ENCODE measurements at places on chromosomes 13 and 19.

- DNase-seq = no peak
Measured at GRCh38 chr13:48403151-48403631, 9.7 kb downstream of the LPAR6 start.

DNA sequence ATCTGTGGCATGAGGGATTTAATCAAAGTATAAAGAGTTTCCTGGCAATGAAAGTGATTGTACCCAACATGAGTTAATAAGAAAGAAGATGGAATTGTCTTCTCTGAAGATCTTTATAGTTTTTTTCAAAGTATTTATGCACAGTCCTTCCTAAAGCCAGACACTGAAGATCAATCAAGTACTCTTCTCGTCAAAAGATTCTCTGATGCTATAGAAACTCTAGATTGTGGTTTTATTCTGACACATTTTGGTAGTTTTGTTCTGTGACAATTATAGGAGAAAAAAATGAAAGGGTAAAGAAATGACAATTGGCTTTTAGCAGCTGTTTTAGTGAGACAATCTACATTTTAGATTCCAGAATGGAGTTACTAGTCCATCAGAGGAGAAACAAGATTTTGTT, 10.4 kb upstream of the ENOX1 start:
- DNase-seq = no peak

DNA sequence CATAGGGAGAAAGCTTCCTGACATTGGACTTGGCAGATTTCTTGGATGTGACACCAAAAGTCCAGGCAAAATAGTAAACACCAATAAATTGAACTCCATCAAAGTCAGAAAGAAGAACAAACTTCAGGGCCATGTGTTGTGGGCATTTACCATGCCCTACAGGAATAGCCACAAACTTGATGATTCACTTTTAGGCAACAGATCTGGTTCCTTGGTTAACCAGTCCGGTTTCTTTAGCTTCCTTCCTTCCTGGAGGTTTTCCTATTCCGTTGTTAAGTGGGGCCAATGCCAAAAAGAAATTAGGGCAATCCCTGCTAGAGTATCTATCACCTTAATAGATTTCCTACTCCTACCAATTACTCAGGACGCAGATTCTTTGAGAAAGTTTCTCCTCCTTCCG, 25.2 kb downstream of the IGFL1 start:
- no peak for DNase-seq

- no peak for DNase-seq
Measured at GRCh38 chr13:39297664-39298171, 259.5 kb downstream of the NHLRC3 start.

DNA sequence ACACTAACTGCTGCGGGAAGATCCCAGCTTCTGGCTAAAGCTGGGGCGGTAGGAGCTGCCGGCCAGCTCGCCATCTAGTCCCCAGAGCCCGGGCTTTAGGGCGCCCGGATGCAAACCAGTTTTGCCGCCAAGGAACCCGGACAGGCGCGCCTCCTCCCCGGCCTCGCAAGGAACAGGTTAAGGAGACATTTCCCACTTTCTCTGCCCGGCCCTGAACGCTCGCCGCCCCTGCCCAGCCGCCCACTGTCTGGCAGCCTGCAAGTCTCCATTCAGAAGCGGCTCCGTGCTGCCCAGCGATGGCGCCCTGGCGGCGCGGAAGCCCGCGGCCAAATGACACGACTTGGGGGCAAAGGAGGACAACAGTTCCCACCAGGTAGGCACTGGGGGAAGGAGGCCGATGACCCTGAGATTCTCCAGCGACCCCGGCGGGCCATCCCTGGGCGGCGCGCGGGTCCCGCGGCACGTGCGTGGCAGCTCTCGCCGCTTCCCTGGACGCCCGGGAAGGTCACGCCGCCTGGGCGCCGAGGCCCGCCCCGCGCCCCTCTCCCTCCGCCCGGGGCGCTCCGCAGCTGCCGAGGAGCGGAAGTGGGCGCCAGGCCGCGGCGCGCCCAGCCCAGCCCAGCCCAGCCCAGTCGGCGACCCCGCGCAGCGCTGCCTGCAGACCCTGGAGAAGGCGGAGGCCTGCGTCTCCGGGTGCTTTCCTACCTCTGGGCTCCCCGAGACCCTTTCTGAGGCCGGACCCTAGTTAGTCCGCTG, 42.2 kb upstream of the HNRNPA1L2 start:
- DNase-seq = no peak

DNA sequence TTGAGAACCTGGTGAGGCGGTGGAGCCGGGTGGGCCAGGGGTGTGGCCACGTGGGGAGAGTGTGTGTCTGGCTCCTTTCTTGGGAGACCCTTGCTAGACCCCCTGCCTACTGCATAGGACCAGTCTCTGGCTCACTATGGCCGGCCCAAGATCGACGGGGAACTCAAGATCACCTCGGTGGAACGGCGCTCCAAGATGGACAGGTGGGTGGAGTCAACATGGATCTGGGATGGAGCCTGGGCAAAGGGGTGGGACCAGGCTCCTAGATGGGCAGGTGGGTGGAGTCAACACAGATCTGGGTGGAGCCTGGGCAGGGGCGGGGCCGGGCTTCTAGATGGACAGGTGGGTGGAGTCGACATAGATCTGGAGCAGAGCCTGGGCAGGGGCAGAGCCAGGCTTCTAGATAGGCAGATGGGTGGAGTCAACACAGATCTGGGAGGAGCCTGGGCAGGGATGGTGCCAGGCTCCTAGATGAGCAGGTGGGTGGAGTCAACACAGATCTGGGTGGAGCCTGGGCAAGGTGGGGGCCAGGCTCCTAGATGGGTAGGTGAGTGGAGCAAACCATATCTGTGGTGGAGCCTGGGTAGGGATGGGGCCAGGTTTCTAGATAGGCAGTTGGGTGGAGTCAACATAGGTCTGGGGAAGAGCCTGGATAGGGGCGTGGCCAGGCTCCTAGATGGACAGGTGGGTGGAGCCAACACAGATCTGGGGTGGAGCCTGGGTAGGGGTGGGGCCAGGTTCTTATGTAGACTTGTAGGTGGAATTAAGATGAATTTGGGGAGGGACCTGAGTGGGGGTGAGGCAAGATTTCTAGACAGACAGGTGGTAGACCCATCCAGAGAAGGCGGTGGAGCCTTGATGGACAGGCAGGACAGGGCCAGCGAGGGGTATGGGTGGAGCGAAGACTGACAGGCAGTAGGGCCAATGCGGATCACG, 56.5 kb downstream of the VAV1 start:
- DNase-seq = no peak

DNA sequence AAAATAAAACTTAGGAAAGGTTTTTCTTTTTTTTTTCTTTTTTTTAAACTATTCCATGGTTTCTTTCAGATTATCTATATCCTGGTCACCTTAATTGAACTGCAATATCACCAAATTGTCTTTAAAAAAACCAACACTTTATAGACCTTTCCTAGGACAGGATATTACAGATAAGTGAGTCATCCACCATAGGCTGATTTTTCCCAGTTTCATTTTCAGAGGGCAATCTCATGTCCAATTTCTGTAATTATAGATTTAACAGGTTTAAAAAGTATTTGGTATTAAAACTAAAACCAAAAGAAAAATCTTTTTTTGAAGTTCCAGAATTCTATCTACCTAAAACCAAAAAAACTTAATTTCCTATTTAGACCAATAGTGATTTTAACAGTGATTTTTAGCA, 13.2 kb downstream of the SPART start:
- peak; percentile 39 for DNase-seq

DNA sequence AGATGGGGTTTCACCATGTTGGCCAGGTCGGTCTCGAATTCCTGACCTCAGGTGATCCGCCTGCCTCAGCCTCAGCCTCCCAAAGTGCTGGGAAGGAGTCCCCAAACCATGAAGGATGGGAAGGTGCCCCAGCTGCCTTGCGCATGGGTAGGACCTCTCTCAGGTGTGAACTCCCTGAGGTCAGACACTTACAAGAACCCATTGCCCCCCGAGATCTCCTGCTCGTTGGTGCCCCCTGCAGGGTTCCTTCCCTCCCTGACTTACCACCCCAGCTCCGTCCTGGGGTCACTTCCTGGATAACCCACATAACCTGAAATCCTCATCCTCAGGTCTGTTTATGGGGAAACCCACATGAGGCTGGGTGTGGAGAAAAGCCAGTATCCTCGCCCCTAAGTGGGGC, 41.7 kb downstream of the UNC13A start:
- DNase-seq = no peak

DNA sequence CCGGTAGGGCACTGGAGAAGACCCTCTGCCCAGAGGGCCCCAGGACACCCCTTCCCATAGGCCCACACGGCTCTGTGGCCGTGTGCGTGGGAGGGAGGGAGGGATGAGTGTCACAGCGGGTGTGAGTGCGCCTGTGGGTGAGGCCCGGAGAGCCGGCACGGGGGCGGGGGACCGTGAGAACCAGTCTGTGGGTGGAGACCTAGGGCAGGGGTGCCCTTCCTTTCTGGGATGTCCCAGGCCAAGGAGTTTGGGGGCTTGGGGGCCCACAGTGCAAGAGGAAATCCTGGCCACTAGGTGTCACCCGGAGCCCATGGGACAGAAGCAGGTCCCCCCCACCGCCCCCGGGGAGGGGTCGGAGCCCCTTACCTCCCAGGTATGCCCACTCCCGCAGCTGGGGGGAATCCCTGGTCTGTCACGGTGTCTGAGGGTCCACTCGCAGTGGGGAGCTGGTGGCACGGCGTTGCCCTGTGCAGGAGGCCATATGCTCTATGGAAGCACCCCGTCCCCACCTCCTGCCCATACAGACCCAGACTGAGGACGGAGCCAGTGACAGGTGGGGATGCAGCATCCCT, 16.0 kb upstream of the SLC7A10 start:
- DNase-seq = no peak

DNA sequence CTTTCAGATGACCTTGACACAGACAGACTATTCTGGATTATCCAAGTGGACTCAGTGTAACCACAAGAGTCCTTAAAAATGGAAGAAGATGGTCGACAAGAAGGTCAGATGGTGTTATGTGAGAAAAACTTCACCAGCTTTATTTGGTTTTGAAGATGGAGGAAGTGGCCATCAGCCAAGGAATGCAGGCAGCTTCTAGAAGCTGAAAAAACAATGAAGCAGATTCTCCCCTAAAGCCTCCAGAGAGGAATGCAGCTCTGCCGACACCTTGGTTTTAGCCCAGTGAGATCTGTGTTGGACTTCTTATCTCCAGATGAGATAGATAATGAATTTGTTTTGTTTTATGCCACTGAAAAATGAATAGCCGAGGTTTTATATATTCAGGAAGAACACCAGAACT, 501.5 kb downstream of the DCT start:
- no peak for DNase-seq

DNA sequence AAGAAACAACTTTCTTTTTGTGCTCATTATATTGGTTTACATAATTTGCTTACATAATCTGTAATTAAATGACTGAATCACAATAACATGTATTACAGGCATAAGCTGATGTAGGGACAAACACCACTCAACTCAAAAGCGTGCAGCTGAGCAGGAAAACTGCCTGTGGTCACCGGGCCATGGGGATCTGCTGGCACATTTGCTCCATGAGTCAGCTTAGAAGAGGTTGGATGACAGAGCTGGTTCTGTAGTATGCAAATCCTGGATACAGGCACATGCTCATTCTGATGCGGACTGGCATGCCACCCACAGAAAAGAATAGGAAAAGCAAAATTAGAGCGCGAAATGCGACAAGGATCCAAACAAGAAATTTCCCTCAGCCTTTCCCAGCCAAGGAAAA, 128.6 kb downstream of the USP12 start:
- DNase-seq = peak; percentile 92

GRCh38 chr13:35478271-35479037, 2.0 kb upstream of the MAB21L1 start:
- DNase-seq = no peak

DNA sequence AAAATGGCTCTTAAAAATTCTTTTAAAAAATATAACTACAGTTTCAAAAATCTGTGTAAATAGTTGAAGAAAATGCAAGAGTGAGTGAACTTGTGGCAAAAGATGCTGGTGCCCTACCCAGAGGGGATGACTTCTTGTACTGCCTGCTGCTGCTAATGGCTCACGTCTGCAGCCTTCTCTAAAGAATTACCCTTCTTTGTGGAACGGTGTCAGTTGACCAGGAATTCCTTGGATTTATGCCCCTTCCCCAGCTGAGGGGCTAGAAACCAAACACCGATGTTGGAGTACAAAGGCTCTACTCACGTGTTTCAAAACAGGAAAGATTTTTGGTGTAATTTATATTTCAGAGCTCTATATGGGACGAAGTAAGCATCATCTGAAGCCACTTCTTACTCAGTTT, 1582.8 kb downstream of the OLFM4 start:
- DNase-seq = no peak

DNA sequence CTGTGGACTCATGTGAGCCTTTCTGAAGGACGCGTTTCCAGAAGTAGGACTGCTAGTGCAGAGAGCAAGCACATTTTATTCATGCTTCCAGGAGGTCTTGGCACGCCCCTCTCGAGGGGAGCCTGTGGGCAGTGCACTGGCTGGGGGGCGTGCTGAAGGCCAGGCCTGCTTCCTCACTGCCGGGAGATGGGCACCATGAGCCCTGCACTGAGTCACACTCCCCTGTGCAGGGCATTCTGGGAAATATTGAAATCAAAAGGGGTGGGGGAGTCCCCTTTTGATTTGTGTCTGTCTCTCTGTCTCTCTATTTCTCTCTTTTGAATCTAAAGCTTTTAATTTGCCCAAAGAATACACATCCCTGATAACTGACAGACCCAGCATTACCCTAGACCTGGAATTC, 34.0 kb downstream of the DPF1 start:
- DNase-seq = no peak

- DNase-seq = no peak
Measured at GRCh38 chr19:408902-409515, at the start of gene C2CD4C. C2CD4C (minus strand) TSS chr19:409147; CDS start chr19:408361, 786 bp downstream.

DNA sequence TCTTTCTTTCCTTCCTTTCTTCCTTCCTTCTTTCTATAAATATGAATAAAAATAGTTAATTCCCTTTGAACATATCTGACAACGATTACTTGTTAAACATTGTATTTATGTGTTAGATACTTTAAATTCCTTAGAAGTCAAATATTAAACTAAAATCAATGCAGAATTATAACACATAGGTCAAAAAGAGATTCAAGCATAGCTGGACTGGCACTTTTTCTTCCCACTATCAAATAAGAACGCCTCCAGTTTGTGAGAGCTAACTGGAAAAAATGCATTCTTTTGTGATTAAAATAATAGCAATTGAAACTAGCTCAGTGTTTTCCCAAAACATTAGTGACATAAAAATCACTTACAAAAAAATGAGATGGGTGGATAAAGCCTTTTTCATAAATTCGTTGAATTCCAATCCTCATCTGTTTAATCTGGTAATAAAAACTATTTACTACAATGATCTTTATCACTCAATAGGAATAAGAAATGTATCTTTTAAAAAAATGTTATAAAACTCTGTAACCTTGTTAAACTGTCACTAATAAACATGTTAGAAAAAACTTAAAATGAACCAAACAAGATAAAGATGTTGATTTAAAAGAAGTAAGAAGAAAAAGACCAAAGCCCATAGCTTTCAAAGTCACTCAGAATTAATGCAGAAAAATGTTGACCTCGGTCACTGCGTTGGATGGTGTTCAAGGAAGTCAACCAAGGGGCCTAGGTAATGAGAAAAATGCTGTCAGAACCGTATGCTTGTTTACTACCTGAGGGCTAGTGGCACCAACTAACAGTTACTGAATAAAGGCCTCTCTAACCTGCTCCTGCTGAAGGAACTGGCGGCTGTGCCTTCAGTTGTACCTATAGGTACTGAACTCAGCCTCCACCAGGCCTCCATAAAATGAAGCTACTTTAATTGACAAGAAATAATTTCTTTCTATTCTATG, 1039.5 kb upstream of the SLC10A2 start:
- no peak for DNase-seq
